Stimulated activated naive CD8-positive, alpha-beta T cell treated with anti-CD3 and anti-CD28 coated beads, Interleukin-15, Interleukin-2, amounts not matched to agents 100 U/mL and 50 U/mL, for 24 hours (primary cell): ENCODE measurements at places on chromosomes 12 and 14.

GRCh38 chr14:68148276-68148675, 328.7 kb downstream of the RAD51B start:
- no peak for DNase-seq

DNA sequence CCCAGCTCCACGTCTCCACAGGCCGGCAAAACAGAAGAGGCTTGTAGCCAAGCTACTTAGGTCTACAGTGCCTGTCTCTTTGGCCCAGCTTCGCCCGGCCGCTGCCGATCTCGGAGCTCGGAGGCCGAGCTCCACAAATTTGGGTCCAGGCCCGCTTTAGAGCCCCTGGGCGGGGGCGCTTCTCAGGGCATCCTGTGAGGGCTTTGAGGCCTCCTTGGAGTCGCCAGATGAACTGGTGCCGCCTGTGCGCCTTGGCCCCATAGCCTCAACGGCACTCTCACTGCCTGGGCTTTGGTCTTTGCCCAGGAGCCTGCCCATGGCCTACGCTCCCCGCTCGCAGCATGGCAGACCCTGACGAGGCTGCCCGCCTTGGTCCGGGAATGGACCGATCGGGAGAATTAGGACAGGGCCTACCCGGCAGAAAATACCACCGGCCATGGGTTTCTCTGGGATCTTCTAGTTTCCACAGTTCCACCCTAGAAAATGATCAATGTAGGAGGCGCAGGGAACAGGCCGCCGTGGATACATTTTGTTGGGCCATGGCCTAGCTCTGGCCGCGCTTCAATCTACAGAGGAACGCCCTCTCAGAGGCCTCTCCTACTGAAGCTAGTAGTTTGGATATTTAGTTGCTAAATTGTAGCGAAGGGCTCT, 953 bp upstream of the NKX2-8 start:
- DNase-seq: no peak

- DNase-seq: no peak
Measured at GRCh38 chr12:88998421-88998820, 353.9 kb downstream of the DUSP6 start.

DNA sequence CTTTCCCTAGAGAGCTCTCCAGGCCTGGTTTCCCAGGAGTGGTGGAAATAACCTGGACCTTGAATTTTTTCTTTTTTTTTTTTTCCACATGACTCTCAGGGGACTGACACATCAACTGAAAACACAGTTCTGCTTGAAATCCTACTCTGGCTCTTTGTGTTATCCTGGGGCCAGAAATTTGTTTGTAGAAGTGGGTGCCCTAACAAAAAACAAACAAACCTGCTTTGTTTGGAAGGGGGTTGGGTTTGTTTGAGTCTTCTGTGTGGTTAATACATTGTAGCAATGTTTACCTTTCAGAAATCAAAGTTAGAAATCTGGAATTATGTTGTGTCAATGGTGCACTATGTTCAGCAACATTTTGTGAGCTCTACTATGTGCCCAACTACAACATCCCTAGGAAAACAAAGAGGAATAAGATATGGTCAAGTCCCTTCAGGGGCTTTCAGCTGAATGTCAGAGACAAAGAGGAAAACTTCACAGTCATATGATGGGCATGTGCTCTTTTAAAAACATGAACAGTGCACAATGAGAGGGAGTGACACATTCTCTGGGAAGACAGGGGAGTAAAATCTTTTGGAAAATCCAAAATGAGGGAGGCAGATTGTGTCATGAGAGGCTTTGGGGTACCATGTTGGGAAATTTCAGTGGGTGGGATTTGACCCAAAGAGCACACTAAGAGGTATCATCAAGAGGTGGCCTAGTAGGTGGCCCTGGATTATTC, 1.5 kb upstream of the IGF1 start:
- DNase-seq: no peak

DNA sequence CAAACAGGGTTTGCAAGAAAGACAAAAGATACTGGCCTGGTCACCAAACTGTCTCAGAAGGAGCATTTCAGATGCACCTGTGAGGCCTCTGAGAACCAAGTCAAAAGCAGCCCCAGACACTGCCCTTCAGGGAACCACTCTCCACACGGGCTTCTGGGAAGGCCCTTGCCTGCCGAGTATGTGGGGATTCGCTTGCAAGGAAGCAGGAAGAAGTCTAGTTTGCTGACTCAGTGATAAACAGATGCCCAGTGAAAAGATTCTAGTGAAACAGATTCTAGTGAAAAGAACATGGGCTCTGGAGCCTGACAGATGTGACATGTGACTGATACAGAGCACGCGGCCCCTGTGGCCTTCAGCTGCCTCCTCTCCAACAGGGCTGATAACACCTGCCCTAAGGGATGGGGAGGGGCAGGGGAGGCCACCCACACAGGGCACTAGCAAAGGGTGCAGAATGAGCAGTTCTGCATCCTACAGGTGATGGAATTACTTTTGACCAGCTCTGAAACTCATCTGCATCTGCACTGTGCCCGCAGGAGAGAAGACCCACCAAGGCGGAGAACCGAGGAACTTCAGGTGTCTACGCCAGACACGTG, 19.1 kb downstream of the AMN start:
- no peak for DNase-seq

GRCh38 chr12:110765111-110765510, 22.4 kb upstream of the PPP1CC start:
- no peak for DNase-seq

DNA sequence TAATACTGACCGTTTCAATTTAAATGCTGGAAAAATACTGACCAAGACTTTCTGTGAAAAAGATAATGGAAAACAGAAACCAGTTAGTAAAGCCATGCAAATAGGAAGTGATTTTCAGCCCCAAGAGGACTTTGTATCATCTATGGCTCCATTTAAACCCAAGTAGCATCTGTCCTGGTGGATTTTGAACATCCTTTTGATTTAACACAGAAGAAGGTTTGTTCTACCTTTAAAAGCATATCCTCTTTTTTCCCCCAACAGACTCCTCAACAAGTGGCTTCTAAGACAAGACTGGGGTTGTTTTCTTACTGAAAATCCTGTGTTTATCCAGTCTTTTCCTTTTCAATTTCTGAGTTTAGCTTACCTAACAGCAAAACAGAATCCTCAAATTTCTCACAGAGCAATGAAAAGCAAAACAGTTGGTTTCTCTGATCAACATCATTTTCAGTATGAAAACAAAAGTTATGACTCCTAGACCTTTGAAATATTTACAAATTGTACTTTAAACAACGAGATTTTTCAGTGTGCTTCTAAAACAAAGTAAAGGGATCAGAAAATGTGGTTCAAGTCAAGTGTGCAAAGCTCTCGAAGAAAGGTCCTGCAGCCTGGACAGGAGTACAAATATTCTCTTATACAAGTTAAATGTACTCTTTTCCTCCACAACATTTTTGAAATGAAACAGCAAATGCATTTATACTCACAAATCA, 2.9 kb downstream of the PHLDA1 start:
- no peak for DNase-seq

GRCh38 chr12:118356809-118357256, 15.9 kb downstream of the TAOK3 start:
- DNase-seq: no peak

DNA sequence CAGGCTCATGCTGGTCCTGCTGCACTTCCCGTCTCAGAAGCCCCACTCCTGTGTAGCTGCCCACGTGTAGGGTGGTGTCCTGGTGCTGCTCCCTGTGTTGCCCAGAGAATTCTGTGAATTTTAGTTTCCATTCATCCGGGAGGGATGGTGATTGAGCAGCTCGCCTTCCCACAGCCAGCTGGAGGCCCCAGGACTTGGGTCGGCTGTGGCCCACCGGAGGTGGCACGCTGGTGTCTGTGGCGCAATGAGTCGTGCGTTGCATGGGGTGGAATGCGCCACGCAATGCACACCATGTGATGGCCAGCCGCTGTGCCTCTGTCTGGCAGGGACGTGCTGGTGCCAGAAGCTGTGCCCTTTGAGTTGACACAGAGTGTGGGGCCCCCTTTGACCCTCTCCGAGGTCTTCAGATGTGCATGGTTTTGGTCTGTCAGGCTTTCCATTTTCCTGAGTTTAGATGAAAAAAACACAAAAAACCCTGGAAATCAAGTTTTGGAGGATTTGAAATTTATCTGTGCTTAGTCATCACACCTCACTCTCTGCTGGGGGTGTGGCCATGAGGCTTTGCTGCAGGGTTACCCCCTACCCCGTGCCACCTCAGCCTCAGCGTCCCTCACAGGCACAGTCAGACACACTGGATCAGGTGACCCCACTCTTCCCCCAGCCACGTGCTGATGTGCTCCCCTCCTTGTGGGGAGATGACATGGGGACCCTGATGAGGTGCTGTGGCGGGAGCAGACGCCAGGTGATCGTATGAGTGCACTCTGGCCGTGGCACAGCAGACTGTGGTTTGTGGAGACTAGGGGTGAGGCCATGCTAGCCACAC, 64.6 kb downstream of the EP400 start:
- no peak for DNase-seq

GRCh38 chr14:92728759-92729364, 19.6 kb downstream of the LGMN start:
- DNase-seq: peak; percentile 41

DNA sequence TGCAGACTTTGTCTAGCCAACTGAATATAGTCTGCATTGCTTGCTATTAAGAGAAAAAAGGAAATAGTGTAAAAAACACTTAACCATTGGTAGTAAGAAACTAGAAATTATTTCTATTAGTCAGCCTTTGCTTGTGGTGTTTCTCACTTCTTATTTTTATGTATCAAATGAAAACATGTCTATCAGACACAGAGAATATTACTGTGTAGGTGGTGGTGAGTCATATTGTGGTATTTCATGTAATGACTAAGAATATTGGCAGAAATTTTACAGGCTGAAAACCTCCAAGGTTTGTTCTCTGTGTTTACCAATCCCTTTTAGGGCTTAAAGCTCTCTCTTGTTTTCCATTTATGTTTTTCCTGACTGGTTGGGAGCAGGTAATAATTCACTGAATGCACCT, 87.2 kb downstream of the DAAM1 start:
- DNase-seq: no peak

DNA sequence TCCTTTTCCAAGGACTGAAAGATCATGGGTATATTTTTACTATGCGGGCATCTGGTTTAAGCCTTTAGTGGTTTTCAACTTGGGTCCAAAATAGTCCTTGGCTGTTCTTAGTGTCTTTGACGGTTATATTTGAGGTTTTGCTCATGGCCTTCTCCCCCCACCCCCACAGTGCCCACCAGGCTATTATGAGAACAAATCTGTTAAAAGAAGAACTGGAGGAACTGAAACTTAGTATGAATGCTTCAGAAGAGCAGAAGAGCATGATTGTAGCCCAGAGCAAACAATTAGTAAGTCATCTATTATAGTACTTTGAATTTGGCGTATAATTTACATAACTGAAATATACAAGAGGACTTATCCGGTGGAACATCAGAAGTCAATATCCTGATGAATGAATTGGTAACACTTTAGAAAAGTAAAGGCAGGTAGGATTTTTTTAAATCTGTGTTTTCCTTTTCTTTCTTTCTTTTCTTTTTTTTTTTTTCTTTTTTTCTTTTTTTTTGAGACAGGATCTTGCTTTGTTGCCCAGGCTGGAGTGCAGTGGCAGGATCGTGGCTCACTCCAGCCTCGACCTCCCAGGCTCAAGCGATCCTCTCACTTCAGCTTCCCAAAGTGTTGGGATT, 71.8 kb upstream of the BCAT1 start:
- DNase-seq: no peak

GRCh38 chr14:54818201-54819133, 84.2 kb downstream of the GCH1 start:
- DNase-seq: no peak

DNA sequence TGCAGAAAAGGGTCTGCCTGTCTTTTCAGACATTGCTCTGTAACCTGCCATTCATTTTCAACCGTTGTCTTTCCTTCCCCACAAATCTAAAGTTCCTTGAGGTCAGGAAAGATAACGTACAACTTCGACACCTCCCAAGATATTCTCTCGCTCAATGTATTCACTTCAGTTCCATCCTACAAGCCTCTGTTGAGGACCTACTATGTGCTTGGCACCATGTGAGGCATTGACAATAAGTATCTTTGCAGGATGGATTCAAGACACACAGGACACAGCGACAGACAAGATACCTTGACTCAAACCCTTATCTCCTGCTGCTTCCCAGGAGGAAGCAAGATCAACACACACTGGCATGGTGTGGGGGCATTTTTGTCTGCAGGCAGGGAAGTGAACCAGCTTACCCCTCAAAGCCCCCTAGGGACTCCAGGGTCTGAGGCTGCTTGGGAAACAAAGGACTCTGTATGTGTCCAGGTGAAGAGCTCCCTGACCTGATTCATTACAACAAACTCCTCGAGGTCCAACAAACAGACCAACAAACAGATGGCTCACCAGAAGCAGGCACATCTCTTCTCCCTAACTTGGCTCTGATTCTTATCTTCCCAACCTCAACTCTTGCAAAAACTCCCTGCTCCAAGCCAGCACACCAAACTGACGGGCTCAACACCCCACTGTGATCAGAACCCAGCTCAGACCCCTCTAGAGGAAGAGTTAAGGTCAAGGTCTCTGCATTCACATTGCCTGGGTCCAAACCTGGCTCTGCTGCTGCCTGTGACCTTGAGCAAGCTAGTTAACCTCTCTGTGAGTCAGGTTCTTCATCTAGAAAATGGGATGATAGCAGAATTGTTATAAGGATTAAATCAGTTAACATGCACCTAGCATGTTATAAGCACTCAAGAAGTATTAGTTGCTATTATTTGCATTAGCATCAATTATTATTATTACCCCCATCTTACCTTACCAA, 6.3 kb downstream of the NUAK1 start:
- no peak for DNase-seq

- no peak for DNase-seq
Measured at GRCh38 chr12:50980545-50980944, 28.2 kb downstream of the HIGD1C start.

- no peak for DNase-seq
Measured at GRCh38 chr14:50354527-50354926, 42.2 kb downstream of the CDKL1 start.

- DNase-seq: no peak
Measured at GRCh38 chr14:87935886-87936285, 57.1 kb downstream of the GALC start.

- DNase-seq: no peak
Measured at GRCh38 chr12:110622582-110622981, 8.7 kb downstream of the TCTN1 start.

- no peak for DNase-seq
Measured at GRCh38 chr14:46820291-46820690, 168.7 kb upstream of the RPL10L start.

DNA sequence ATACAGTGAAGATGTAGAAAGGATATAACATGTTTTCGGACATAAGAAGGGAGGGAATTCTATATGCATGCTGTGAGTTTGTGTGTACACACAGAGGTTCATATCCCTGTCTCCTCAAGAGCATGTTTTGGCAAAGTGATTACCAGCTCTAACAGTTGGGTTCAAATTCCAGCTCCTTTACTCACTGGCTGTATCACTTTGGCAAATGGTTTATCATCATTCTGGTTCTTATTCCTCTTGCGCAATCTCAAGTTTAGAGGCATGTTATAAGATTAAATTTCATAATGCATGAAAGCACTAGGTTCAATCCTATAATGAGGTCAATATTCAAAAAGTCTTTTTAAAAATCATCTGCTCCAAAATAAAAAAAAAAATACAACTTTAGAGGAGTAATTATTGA, 107.7 kb upstream of the LRFN5 start:
- DNase-seq: no peak
